ENCODE measurements at places on chromosomes 12 and 14.

- no peak for DNase-seq
These were observed 37.6 kb downstream of the SERPINA3 start for GRCh38 chr14:94649543-94650443.

- no peak for DNase-seq
These were observed 58.8 kb downstream of the PPP2R5C start for GRCh38 chr14:101820283-101820798.

DNA sequence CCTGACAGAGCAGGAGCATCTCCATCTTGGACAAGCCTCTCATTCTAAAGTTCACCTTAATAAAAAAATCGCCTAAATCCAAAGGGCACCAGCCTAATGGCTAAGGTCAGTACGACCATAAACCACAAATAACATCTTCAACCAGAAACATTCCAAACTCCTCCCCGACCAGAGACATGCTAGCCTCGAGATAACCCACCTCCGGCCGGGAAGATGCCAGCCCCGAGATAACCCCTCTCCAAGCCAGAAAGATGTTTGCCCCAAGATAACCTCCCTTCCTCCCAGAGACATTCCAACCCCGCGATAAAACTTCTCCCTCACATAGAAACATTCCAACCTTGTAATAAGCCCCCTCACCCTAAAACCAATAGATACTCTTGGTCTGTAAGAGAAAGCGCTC, 86.8 kb upstream of the PKP2 start:
- DNase-seq: no peak

DNA sequence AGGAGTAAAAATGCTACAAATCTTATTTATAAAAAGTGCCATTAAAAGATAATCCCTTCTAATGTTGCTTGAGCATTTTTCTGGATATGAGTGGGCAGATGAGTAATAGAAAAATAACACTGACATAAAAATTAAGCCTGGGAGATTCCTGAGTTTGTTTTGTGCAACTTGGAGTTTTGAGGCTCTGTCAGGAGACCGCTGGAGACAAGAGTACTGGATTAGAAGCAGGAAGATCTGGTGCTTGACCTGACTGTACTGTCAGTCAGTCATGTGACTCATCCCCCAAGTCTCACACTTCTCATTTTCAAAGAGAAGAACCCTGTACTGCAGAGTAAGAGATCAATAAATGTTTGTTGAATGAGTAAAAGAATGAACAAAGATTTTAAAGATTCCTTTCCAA, 29.4 kb downstream of the ANO4 start:
- DNase-seq: no peak

DNA sequence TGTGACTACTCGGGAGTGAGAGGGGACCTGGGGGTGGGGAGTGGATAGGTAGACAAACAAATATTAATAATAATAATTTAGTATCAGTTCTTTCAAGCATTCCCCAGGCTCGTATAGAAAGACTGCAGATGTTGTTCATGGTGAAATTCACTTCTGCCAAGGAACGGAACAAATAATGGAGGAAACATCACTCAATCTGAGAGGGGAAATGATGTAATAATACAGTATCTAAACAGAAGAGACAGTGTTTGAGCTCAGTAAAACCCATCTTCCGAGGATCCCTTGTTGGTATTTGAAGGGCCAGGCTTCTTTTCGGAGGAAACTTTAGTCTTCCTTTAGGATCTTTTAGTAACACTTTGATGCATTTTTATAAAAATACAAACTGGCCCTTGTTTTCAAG, 114.2 kb downstream of the KCNK10 start:
- no peak for DNase-seq

- DNase-seq: no peak
These were observed 84.1 kb downstream of the ITPR2 start for GRCh38 chr12:26748741-26749431.

- no peak for DNase-seq
These were observed 37.6 kb downstream of the BCAT1 start for GRCh38 chr12:24911271-24911791.
